NCI-H1417 (cell line): ENCODE measurements at places on chromosomes 1 and 21.
A peak's percentile ranks its signal among the peaks of the same experiment; 100 is the strongest.

DNA sequence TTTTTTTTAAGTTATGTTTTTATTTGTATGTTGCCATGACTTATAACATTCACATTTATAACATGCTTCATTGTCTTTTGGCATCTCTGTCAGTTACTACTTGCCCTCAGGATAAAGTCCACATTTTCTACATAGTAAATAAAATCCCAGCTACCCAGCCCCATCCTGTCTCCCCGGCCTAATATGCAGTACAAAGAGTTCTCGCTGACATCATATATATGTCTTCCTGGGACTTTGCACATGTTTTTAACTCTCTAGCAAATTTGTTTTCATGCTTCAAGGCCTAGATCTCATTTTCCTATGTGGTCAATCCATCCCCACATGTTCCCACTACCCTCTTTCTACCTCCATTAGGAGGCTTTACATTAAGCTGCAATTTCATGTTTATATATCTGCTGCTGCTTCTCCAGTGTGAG, 33.0 kb upstream of the IVNS1ABP start:
- no peak for DNase-seq

- DNase-seq = no peak
Observed at GRCh38 chr1:99573431-99574217, 72.3 kb upstream of the PALMD start.

- DNase-seq = no peak
Observed at GRCh38 chr21:15520811-15521643, 208.8 kb upstream of the USP25 start.

GRCh38 chr21:38680401-38680800, 125.3 kb upstream of the ETS2 start:
- DNase-seq = no peak

DNA sequence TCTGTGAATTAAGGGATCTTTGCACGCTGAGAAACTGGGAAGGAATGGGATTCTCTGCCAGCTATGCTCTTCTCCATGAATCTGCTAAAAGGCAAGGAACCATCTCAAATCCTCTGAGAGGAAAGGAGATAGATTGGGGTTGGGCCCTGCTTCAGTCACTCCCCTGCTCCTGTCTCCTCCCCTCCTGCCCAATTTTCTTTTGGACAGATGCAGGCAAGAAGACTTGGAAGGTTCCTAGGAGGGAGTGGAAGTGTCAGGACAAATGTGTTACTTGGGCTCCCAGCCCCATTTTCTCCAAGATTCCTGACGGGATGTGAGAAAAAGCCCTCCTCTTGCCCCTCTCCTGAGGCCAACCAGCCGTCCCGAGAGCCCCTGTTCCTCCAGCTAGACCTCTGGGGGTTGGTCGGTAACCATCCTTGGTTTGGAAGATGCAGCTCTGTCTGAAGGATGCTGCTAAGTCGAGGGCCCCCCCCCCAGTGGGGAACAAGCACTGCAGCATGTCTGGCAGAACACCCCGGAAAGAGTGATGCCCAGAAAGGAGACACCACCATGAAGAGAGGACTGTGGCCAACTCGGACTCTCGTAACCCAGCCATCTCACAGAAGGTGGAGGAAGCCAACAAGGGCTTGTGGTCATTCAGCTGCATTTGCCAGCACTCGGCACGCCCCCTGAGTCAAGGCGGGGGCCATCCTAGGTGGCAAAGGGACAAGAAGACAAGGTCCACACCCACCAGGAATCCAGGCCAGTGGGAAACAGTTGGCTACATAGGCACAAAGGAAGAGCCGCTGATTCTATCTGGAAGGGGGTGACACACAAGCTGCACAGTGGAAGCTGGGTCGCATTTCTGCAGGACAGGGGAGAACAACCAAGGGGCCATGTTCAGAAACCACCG, 43.7 kb downstream of the CDK18 start:
- DNase-seq = no peak

DNA sequence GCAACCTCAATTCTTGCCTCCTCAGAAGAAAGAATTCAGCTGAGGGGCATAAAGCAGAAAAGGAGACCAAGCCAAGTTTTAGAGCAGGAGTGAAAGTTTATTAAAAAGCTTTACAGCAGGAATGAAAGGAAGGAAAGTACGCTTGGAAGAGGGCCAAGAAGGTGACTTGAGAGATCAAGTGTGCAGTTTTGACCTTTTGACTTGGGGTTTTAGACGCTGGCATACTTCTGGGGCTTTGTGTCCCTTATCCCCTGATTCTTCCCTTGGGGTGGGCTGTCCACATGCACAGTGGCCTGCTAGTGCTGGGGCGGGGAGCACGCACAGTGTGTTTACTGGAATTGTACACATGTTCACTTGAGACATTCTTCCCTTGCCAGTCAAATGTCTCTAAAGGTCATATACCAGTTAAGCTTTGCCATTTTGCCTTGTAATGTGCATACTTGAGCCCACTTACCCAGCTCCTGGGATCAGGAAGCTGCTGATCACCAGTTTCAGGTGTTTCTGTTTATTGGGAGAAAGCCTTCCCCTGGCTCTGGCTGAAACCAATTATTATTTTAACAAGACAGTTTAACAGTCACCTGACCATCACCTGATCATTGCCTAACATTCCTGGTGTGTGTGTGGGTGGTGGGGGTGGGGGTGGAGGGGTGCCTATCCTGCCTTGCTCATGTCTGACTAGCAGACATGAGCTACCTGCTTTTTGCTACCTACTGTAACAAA, 36.2 kb downstream of the UTP25 start:
- DNase-seq = no peak

DNA sequence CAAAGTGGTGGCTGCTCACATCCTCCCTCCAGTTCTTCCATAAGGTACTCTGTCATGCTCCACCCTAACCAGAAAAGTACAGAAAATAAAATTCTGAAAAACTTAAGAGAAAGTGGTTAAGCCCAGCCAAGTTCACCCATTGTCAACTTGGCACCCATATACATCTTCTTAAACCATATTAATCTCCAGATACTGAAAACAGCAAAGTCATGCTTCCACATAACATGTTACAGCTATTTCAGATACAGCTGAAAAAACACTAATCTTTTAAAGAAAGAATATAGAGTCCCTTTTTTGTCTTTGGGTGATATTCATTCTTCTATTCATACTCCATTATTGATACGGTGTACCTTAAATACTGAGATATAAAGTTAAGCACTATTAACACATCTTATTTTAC, 577.8 kb downstream of the KCNT2 start:
- DNase-seq = no peak

DNA sequence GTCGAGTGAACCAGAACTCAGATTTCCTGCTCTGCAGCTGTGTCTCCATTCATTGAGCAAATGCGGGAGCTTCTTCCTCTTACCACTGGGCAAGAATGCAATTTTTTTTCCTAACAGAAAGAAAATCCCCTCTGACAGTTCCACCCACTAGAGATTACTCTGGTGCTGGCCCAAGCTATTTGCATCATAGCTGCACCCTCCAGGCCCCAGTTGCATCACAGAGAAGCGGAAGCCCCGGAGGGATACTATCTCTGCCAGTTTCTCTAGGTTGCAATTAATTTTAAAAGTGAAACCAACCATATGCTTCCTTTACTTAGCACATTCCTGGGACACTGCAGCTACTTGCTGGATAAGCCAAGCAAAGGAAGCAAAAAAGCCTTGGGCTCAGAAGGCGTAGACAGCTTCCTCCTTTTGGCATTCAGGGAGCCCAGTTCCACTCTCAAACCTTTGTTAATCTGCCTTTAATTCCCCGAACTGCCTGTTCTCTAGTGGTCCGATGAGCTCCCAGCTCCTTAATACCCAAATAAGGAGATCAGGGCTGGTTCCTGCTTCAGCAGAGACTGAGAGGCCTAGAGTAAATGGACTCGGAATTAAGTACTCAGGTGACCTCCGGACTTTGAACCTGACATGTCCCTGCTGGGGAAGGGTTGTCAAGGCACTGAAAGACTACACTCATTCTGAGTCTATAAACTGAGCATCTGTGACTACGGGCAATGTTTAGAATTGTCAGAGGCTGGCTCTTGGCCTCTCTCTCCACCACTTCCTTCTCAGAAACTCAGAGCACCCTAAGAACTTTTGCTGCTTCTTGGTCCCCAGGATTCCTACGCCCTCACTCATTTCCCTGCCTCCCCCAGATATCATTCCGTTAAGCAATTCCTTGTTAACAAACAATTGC, 72.5 kb upstream of the TNFSF18 start:
- DNase-seq = no peak

DNA sequence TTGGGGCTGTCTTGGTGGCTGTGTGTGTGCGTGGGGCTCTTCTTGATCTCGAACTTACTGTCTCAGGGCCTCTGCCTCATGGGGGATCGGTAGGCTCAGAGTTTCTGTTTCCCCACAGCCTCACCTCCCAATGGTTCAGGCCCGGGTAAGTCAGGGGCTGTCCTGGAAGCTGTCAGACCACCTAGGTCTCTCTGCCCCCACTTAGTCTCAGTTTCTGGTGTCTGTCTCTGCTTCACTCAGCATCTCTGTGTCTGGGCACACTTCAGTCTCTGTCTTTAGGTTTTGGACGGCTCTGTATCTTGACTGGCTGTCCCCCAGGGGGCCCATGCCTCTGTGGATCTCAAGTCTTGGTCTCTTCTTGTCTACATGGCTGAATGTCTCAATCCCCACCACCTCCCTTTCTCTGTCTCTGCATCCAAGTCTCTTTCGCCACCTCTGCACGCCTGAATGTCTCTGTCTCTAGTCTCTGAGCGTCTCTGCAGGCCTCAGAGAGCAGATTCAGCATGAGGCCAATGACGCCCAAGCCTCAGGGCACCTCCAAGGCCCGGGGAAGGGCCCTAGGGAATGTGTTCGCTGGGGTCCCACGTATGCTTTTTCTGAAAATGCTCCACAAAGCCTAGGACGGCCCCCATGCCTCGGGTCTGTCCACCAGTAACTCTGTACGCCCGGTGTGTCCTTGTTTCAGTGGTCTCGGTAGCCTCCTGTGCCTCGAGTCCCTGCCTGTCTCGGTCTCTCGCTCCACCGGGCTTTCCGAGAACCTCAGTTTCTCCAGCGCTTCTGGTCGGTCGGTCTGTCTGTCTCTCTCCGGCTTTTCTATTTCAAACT, 818 bp downstream of the FHL3 start:
- no peak for DNase-seq

- no peak for DNase-seq
Observed at GRCh38 chr1:115748401-115749150, 19.9 kb downstream of the CASQ2 start.

GRCh38 chr1:92465256-92465647, 21.5 kb downstream of the GFI1 start:
- DNase-seq = no peak

- no peak for DNase-seq
Observed at GRCh38 chr1:2540816-2541492, 10.9 kb upstream of the HES5 start.

DNA sequence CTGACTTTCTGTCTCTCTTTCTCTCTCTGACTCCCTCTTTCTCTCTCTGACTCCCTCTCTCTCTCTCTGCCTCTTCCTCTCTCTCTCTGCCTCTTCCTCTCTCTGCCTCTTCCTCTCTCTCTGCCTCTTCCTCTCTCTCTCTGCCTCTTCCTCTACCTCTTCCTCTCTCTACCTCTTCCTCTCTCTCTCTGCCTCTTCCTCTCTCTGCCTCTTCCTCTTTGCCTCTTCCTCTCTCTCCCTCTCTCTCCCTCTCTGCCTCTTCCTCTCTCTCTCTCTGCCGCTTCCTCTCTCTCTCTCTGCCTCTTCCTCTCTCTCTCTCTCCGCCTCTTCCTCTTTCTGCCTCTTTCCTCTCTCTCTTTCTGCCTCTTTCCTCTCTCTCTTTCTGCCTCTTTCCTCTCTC, 18.6 kb upstream of the ANKRD45 start:
- no peak for DNase-seq

DNA sequence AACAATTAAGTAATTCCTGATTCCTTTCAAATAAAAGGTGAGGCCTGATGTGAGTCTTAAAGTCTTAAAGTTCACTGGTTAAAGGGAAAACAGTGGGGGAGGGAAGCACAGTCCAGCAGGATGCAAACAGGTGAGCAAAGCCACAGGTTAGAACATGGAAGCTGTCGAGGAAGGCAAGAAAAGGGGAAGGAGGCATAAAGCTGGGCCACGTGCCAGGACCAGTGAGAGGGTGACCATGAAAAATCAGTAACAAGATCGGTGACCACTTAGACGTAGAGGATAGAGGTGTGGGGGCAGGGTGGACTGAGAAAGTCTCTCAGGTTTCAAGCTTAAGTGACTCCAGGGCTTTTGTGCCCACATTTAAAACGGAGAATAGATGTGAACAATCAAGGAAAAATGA, 231.3 kb downstream of the SETD4 start:
- DNase-seq = peak; percentile 95

DNA sequence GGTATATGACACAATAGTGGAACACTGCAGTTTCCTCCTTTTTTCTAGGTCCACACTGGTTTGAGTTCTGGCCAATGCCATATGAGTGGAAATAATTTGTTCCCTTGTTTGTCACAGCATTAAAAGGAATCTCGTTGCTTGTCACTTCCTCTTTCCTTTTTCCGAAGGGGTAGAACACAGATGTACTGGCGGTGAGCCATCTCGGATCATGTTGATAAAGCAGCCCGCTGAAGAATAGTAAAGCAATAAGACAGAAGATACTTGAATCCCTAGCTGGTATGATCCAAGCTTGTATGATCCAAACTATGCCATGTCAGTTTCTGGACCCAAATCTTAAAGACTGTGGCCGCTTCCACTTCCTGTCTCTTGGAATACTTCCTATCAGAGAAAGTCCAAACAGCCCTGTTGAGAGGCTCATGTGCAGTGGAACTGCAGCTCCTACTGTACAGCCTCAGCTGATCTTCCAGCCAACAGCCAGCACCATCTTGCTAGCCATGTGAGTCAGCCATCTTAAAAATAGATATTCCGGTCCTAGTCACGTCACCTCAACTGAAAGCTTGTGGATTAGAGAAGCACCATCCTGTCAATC, 40.3 kb downstream of the CFHR5 start:
- DNase-seq = no peak

GRCh38 chr21:19995253-19995652, 1003.0 kb upstream of the NCAM2 start:
- no peak for DNase-seq

GRCh38 chr1:172607145-172607544, 51.8 kb upstream of the FASLG start:
- DNase-seq = no peak

DNA sequence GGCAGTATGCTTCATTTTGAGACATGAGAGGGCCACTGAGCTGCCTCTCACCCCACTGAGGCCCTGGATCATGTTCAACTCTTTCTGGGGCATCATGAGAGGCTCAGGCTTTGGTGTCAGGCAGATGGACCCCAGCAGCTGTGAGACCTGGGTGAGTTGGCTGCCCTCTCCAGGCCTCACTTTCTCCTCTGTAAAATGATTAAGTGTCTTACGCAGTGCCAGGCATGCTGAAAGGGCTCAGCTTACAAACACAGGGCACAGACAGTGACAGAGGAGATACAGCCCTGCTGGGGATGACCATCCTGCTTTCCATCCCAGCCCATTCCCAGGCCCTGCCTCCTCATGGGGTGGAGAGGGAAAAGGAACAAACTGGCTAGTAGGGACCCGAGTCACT, 387.4 kb downstream of the MATN1 start:
- no peak for DNase-seq

DNA sequence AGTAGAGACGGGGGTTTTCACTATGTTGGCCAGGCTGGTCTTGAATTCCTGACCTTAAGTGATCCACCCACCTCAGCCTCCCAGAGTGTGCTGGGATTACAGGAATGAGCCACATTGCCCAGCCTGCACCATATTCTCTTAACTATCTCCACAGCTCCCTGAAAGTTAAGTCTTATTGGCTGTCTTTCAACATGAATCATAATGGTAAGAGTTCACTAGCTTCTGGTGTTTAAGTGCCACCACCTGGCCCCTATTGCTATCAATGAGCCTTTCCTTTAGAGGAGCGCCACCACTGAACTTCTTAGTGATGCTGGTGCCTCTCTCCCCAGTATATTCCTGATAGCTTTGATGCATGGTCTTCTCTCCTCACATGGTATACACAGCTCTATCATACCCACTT, 15.7 kb downstream of the ZFYVE9 start:
- DNase-seq = no peak

GRCh38 chr1:52798331-52798730, 44.2 kb upstream of the ZYG11A start:
- DNase-seq = no peak
